Cerebellar nuclear complex (tissue), 1 donor: ENCODE measurements at places on chromosomes 11 and 22.

DNA sequence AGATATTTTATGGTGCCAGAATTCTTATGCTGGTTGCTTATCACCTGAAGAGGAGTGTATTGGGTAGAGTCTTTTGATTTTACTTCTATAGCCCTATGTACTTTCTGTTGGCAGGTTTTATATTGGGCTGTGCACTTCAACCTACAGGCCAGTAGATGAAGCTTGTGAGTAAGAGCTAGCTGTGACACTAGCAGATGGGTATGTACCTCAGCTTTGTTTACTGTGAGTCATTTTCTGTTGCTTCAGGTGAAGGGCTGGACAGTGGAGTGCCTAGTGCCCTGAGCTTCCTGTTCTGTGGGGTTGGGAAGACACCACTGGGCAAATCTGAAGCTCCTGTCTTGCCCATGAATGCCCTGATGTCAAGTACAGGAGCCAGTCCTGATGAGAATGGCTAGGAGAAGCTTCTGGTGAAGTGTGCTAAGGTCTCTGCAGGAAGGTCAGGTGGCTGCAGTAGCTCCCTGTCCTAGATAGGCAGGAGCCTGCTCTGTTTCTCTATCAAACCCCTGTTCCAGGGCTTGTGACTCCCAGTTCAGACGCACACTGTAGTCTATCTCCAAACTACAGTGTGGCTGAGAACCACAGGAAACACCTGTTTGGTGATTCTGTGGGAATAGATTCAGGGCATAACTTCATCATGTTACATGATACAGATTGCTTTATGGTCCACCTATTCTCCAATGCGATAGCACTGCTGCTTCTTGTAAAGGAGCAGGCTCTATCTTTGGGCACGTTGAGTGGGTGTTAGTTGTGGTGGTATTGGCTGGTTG lies 755.7 kb downstream of the KCNA4 start:
- no peak for DNase-seq

DNA sequence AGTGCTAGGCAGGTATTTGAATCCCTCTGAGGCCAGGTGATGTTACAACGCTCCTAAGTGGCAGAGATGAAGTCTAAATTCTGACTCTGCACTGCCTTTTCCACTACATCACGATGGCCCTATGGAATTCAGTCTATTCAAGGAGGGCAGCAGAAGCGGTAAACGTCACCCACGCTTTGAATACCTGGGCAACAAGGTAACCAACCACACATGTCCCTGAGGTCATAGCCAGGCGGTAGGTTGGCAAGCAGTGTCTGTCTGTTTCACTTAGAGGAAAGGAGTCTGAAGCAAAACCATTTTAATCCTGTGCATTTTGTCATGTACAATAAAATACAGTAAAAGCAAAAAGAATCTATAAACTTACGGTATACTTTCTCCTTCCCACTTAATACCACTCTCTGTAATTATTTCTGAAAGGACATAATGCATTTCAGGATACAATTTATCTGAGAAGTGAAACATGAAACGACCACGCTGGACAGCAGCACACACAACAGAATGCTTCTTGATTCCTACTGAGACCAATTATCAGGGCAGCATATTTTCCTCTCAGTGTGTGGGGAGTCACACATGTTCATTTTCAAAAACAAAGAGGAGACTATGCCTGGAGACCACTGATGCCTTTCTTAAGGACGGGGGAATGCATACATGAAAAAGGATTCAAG lies 51.3 kb downstream of the PRDM10 start:
- peak; percentile 83 for DNase-seq

DNA sequence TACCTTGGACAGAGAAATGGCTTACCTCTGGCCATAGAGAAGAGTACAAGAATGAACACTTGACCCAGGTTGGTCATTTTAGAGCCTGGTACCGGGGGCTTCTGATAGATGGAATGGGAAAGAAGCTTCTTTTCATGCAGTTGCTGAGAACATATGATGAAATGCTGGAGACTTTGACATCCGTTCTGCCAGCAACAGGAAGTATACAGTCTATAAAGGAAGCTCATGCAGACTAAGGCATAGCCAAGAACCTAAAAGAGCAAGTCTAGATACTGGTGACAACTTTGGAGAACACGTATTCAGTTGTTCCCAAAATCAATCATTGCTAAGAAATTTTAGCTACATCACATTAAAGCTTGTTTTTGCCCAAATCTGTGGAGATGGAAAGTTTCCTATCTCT lies 894.6 kb downstream of the METTL15 start:
- DNase-seq, result no peak

DNA sequence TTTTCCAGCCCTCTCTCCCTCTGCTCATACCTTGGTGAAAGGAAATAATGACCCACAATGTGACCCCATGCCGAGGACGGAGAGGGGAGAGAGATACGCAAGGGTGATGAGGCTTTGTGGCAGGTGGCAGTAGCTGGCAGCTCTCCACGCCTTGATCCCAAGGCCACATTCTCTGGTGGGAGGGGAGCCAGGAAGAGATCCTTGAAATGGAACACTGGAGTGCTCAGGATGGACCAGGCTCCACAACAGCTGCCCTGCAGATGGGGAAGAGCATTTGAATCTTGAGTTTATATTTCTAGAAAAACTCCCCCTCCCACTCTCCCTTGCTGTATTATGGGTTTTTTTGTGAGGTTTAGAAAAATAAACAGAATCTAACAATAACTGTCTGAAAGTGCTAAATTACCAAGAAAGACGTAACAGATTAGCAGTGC lies 61.6 kb upstream of the CDON start:
- no peak for DNase-seq

DNA sequence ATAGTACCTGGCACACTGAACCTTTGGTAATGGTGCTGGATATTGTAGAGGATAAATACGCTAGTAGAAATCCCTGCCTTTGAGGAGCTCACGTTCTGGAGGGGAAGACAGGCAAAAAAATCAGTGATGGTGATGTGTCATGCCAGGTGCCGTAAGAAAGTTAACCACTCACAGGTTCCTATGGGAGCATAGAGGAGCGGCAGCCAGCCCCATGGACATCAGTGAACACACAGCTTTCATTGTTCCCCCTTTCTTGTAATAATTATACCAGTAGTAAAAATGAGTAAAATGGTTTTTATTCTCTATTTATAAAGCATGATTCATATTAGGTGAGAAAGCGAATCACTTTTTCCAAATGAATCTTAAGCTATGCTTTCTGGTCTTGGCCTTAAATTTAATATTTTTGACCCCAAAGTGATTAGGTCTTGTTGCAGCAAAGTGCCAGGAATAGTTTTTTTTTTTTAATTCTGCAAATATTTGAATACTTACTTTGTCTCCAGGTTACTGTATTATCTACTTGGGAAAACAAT lies 57.9 kb downstream of the UVRAG start:
- DNase-seq, result no peak

DNA sequence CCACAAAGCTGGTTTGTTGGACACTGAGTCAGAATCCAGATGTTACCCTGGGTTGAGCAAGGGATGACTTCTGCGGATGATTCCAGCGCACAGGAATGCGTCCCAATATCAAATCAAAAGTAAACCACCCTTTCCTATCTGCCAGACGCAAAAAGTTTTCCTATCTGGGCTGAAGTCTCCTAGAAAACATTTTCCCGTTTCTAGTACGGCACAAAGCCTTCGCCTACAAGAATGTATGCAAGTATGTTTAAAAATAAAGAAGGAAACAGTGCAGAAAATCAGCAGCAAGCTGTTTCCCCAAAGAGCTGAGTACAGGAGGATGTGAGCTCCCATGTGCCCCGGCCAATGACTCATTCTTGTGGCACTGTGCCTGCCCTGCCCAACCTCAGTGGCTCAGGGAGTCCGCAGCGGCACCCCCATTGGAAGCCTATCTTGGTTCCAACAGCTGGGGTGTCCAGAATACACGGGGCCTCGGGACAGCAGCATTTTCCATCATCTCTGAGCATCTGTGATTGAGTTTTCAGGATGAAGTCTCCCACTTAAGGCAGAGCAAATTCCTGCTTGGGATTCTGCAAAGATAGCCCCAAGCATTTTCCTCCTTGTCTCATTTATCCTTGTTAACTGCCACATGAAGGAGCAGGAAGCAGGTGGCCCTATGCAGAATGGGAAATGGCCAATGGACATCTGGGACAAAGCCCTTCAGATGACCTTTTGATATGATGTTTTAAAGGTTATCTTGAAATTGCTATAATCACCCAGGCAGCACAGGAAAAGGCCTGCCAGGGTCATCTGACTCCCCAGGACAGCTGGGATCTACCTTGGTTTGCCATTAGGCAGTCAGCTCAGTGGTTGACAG lies 17.5 kb downstream of the KCNJ5 start:
- no peak for DNase-seq

DNA sequence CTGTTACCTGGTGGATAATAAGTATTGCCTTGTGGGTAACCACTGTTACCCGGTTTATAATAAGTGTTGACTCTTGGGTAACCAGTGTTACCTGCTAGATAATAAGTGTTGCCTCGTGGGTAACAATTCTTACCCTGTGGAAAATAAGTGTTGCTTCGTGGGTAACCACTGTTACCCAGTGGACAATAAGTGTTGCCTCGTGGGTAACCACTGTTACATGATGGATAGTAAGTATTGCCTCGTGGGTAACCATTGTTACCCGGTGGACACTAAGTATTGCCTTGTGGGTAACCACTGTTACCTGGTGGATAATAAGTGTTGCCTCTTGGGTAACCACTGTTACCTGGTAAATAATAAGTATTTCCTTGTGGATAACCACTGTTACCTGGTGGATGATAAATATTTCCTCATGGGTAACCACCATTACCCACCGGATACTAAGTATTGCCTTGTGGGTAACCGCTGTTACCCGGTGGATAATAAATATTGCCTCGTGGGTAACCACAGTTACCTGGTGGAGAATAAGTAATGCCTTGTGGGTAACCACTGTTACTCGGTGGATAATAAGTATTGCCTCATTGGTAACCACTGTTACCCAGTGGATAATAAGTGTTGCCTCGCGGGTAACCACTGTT lies 8.7 kb upstream of the NXPE4 start:
- DNase-seq, result no peak

- DNase-seq, result no peak
These were observed 267.6 kb upstream of the DDI1 start for GRCh38 chr11:103768816-103769215.
